Activated CD4-positive, alpha-beta T cell treated with anti-CD3 and anti-CD28 coated beads, Interleukin-2, amount 50 U/mL, for 24 hours (primary cell): ENCODE measurements at places on chromosomes 5 and 9.
A peak's percentile ranks its signal among the peaks of the same experiment; 100 is the strongest.

DNA sequence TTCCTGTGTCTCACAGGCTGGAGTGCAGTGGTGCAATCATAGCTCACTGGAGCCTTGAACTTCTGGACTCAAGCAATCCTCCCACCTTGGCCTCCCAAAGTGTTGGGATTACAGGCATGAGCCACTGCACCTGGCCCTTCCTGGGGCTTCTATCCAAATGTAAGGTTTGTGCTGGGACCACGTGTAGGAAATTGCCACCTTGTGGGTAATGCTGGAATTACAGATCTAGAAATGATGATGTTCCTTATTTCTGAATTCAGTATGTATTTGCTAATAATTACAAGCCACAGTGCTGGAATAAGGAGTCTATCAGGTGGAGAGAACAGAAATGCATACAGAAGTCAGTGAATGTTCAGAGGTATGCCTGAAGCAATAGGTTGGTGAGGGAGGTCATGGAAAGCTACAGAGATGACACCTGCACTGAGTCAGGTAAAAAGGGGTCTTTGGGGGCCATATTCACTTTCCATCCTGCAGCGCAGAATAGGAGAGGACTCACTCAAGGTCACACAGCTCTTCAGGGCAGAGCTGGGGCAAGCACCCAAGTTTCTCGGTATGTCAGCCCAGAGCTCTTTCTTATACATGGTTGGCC, 8.8 kb upstream of the IGFBPL1 start:
- no peak for DNase-seq

DNA sequence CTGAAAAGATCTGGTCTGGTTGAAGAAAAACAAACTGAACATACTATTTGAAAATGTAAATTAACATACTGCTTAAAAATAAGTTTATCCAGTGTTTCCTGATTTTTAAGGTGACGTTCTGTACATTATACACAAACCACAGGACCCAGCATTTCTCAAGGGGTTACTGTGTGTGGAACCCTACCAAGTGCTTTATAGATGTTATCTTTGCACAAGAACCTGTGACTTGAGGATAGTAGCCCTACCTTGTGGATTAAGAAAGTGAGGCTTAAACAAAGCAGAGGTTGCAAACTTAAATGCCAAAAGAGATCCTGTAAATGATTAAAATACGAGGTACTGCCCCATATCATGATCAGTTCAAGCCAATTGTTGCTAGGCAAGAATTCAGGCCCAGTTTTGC, 4.7 kb downstream of the KLF9 start:
- DNase-seq: no peak

GRCh38 chr5:150122158-150122510, 33.5 kb downstream of the PDGFRB start:
- DNase-seq: no peak

GRCh38 chr5:119629339-119629738, at the start of gene FAM170A:
Gene FAM170A, plus strand, starts transcription at chr5:119629558. Its CDS starts 211 bp downstream, at chr5:119629769.
- DNase-seq: no peak

DNA sequence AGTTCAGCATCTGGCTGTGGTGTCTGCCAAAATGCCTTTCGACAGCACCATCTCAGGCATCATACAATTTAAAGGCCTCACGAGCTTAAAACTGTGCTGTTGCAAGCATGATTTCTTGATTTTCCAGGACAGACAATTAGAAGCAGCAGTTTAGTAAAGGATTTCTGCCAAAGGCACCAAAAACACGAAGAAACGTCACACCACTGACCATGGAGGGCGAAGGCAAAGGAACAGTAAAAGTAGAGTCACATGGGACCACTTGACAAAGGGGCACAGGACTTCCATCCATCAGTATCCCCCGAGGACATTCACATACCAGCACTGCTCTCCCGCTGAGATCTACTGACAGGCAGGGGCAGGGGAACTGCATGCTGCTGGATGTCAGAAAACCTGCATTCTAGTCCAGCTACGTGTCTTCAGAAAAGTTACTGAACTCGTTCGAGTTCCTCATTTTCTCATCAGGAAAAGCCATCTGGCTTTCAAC, 70.4 kb upstream of the FBXW11 start:
- DNase-seq: no peak

- DNase-seq: no peak
Observed at GRCh38 chr5:168672888-168673287, 93.7 kb upstream of the PANK3 start.

GRCh38 chr9:77099388-77099787, 77.9 kb upstream of the VPS13A start:
- no peak for DNase-seq

- DNase-seq: no peak
Observed at GRCh38 chr9:10112798-10113197, 500.0 kb downstream of the PTPRD start.

- DNase-seq: no peak
Observed at GRCh38 chr5:1728846-1729245, 70.8 kb downstream of the MRPL36 start.

DNA sequence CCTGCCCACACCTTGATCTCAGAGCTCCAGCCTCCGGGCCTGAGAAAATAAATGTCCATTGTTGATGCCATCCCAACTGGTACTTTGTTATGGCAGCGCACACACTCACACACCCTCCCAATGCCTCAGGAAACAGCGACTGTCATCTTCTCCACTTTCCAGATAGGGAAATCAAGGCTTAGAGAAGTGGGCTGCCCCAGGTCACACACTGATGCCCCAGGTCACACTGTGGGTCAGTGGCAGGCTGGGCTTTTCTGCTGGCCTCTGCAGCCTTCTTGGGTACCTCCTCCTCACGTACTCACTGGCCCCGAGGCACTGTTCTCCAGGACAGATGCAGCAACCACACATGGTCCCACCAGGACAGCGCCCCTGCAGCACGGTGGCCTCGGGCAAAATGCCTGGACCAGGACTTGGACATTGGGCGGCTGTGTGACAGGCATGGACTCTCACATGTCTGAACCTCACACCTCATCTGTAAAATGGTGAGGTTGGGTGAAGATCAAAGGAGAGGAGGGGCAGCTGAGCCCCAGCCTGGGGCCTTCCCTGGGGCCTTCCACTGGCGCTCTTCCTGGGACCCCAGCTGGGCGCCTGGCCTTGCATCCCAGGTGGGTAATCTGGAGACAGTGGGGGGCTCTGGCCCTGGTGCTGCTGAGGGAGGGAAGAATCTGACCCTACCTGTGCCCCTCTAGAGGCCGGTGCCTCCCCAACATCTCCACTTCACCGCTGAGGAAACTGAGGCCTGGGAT, 156.0 kb downstream of the COL23A1 start:
- DNase-seq: no peak

- DNase-seq: no peak
Observed at GRCh38 chr5:132528866-132529634, 14.3 kb downstream of the IL5 start.

GRCh38 chr5:96177303-96177869, 215.7 kb upstream of the ELL2 start:
- DNase-seq: no peak

DNA sequence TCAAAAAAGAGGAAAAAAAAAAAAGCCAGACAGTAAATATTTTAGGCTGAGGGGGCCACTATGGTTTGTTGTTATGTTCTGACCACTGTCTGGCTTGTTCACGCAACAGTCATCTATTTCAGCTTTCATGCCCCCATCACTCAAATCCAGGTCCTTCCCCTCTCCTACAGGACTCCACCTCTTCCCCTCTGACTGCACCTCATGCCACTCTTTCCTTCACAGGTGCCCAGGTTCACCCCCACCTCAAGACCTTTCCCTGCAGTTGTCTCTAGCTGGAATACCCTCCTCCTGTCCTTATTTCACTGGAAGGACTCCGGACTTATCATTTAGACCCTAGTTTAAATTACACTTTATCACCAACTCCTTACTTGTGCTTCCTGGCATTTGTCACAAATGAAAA, 3.5 kb downstream of the RPS14 start:
- DNase-seq: no peak

- DNase-seq: no peak
Observed at GRCh38 chr5:148145916-148146315, 22.4 kb upstream of the SPINK14 start.

- DNase-seq: no peak
Observed at GRCh38 chr5:74946471-74946870, 80.3 kb upstream of the FAM169A start.

- DNase-seq: peak; percentile 41
Observed at GRCh38 chr9:91423785-91424402, at the start of gene NFIL3. Gene NFIL3, minus strand, starts transcription at chr9:91423832. Its CDS starts 13,098 bp downstream, at chr9:91410734.

GRCh38 chr9:18890372-18890771, 142.6 kb downstream of the SAXO1 start:
- DNase-seq: no peak

DNA sequence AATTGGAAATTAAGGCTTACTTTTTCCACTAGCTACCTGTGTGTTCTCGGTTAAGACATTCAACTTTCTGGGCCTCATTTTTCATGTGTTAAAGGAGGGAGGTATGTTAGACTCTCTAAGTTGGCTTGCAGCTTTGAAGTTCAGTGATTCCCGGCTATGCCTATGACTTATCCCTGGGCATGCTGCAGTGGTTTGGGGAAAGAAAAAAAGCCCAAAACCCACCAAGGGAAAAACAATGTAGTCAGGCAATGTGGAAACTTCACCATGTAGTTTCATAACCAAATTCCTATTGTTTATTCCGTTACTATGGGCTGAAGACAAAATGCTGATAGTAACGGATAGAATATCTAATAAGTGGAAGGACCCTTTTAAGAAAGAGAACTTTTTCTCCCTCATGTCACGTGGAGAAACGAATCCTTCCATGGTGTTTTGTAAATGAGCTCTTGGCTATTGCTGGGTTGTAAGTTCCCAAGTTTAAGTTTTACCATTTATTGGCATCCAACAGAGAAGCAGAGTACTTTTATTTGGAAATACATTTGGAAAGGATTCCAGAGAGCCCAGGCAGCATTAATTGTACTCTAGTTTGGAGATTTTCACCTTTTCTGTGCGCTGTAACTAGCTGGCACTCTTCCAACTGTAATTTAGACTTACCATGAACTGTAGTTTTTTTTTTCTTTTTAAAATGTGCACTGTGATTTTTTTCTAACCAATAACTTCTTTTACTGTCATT, 84.9 kb upstream of the MPDZ start:
- no peak for DNase-seq

- no peak for DNase-seq
Observed at GRCh38 chr5:100270023-100270771, 265.0 kb upstream of the FAM174A start.

- DNase-seq: no peak
Observed at GRCh38 chr9:128275198-128276007, at the start of gene GOLGA2. Gene GOLGA2, minus strand, starts transcription at chr9:128276007. Its CDS starts 31 bp downstream, at chr9:128275976.

DNA sequence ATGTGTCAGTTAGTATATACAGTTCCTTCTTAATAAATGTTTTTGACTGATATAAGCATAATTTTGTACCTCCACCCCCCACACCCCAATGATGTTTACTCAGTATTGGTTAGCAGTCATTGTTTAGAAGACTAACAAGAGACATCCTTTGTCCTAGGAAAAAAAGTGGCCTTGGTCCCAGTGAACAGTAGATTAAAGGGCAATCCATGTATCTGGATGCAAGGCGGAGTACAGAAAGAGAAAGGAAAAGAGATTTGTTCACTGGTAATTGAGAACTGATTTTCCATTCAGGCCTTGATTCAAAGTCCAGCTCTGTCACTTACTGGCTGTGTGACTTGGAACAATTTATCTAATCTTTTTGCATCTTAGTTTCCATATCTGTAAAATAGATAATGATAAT, 4.6 kb downstream of the RALGPS1 start:
- DNase-seq: no peak

GRCh38 chr5:43332401-43332800, 19.2 kb upstream of the HMGCS1 start:
- no peak for DNase-seq

DNA sequence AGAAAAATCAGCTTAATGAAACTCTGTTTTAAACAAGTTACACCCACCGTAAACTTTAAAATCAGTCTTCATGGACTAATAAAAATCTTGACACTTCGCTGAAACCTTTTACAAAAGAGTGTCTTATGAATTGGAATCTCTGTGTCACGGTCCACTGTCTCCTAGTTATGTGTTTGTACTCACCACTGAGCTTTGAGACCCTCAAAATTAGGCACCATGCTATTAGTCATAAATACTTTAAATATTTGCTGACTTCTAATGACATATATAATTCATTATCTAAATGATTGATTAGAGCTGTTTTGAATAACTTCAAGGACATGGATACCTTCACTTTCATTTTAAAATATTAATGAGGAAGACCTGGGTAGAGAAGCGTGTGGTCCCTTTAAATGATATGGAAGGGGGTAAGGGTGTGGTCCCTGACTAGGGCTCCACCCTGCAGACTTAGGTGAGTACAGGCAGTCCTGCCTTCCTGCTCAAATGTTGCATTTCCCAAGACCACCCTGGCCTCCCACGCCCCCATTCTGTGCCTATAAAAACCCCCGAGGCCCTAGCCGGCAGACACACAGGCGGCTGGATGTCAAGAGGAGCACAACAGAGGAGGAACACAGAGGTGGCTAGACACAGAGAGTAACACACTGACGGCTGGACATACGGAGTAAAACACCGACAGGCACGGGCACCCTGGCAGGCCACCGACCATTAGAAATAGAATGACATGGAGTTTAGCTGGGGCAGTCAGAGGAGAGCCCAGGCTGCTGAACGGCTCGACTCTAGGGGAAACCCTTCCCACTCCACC, 179.0 kb upstream of the CDH9 start:
- no peak for DNase-seq

- no peak for DNase-seq
Observed at GRCh38 chr5:119501671-119502179, 49.4 kb downstream of the HSD17B4 start.

GRCh38 chr9:124016175-124017050, 4.8 kb downstream of the LHX2 start:
- no peak for DNase-seq

DNA sequence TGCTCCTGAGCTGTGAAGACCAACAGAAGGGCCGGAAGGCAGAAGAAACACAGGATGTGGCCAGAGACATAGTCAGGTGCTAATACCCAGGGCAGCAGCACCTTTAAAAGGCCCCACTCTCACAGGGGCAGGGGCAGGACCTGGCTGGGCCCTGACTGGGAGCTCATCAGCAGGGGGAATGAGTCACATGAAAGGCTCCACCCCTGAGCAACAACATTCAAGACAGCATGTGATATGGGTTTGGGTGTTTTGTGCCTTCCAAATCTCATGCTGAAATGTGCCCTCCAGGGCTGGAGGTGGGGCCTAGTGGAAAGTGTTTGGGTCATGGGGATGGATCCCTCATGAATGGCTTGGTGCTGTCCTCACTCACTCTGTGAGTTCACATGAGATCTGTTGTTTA, 181.7 kb downstream of the ERCC6L2 start:
- DNase-seq: no peak

DNA sequence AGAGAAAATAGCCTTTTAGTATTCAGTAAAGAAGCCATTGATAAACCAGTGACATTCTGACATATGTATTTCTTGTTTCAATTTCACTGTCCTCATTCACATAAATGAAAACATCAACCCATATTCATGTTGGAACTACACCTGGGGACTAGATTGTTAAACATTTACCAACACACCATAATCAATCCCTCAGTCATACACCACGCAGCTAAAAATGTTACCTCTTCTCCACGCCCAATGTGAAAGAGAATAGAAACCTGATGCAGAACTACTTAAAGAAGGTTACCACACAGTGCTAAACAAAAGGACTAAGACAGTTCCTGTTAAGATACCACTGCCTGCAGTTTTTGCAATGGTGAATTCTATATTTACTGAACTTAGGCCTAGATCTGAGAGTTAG, 518.9 kb downstream of the PRELID2 start:
- DNase-seq: no peak

- no peak for DNase-seq
Observed at GRCh38 chr5:154112255-154112654, 73.5 kb downstream of the MFAP3 start.

- DNase-seq: no peak
Observed at GRCh38 chr5:57411982-57412381, 70.6 kb downstream of the ACTBL2 start.
